ENCODE measurements at places on chromosomes 16 and 17.
A peak's percentile ranks its signal among the peaks of the same experiment; 100 is the strongest.

GRCh38 chr17:77645072-77646045 is 313.1 kb upstream of the TNRC6C start:
- DNase-seq, result peak; percentile 52

DNA sequence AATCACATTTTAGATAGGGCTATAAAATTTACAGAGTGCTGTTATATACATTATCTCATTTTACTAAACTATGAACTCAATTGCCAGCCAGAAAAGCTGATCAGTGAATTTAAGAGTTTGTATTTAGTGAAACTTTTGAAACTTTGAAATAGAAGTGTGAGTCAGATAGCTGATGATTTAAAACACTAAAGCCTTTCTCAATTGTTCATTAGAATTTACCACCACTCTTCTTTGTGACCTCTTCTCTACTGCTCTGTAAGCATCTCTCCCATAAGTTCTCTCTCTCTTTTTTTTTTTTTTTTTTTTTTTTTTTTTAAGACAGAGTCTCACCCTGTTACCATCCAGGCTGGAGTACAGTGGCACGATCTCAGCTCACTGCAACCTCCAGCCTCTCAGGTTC is 43.7 kb downstream of the GOSR1 start:
- no peak for DNase-seq

DNA sequence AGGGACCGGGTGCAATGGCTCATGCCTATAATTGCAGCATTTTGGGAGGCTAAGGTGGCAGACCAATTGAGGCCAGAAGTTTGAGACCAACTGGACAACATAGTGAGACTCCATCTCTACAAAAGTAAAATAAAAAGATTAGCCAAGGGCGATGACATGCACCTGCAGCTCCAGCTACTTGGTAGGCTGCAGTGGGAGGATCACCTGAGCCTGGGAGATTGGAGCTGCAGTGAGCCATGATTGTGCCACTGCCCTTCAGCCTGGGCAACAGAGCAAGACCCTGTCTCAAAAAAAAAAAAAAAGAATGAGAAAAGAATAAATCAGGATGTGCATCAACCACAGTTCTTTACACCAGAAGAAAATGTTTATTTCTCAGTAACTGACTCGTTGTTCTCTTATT is 76.0 kb downstream of the CACNG3 start:
- DNase-seq, result no peak

- DNase-seq, result no peak
Measured at GRCh38 chr17:18959071-18959844, 7.3 kb downstream of the SLC5A10 start.

GRCh38 chr16:66247516-66248481 is 118.7 kb upstream of the CDH5 start:
- DNase-seq, result no peak

DNA sequence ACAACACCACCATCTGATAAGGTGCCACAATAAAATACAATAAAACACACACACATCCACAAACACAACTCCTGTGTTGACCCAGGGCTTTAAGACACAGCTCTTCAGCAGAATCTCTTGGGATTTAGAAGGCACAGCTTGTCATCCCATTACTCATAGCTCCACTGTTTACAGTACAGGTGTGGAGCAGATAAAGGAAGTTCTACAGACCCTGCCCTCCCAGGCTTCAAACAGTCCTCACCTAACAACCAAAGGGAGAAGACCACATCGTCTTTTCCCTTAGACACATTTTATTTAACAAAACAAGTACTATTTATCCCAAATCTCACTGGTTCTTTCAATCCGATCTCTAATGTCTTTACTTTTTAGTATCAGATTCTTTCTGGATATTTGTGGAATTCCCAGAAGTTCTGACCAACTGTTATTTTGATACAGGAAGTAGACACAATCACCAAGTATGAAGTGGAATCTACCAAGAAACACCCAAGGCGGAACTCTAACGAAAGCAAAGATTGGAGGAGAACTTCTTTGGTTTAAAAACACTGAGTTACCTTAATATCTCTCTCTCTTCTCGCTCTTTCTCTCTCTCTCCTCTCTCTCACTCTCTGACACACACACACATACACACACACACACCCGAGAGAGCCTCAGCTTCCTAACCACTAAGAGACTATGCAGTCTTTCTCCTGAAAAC is 46.1 kb downstream of the CYTH1 start:
- DNase-seq, result no peak

GRCh38 chr16:9042964-9043680 is 48.3 kb upstream of the HAPSTR1 start:
- DNase-seq, result no peak

GRCh38 chr17:79232957-79233356 is 158.3 kb downstream of the ENGASE start:
- no peak for DNase-seq

GRCh38 chr16:52751035-52751434 is 204.1 kb upstream of the TOX3 start:
- DNase-seq, result no peak

DNA sequence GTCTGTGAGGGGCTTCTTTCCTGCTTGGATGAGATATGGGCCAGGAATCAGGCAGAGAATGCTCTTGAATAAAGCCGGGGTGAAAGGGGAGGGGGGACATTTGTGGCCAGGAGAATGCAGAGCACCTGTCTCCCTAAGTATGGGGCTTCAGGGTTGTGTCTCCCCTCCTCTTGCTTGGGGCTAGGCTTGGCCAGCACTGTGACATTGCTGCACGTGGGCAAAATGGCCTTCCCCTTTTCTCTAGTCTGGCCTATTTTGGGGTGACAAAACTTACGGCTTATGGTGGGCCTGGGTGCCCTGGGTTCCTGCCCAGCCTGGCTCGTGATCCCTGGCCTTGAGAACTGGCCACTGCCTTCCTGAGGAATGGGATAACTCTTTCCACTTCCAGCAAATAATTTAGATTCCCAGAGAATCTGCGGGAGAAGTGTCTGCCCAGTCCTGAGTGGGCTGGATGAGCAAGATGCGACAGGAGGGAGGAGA is 5.6 kb downstream of the NFE2L1 start:
- DNase-seq, result no peak

DNA sequence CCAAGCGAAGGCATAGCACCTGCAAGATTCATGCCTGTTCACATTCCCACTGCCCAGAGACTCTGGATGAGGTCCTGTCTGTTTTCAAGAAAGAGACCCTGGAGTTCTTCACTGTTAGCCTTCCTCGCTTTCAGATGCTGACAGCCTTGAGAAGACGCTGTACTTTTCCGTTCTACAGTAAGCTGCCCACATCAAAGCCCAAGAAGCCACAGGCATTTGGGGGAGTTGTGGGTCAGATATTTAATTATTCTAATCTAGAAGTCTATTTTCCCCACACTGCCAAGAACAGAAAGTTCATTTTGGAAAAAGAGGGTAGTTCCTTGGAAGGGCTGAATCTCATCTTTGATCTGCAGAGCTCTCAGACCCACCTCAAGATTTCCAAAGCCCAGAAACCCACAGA is 127.9 kb downstream of the AXIN2 start:
- DNase-seq, result no peak

DNA sequence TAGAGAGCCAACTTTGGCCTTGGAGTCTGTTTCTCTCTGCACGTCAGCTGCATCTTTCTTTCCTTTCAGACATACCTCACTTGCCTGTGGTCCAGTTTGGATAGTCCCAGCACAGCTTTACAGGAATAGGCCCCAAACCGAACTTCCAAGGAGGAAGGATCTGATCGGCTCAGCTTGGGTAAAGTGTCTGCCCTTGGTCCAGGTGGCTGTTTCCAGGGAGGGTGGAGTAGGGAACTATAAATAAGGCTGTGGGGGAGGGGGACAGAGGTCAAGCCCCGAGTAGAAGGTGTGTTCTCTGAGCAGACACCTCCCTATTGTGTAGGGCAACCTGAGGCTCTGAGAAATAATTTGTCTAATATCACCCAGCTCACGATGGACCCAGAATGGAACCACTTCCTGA is 29.2 kb upstream of the NKD1 start:
- no peak for DNase-seq

- no peak for DNase-seq
Measured at GRCh38 chr17:43380307-43380706, 18.5 kb upstream of the ARL4D start.

DNA sequence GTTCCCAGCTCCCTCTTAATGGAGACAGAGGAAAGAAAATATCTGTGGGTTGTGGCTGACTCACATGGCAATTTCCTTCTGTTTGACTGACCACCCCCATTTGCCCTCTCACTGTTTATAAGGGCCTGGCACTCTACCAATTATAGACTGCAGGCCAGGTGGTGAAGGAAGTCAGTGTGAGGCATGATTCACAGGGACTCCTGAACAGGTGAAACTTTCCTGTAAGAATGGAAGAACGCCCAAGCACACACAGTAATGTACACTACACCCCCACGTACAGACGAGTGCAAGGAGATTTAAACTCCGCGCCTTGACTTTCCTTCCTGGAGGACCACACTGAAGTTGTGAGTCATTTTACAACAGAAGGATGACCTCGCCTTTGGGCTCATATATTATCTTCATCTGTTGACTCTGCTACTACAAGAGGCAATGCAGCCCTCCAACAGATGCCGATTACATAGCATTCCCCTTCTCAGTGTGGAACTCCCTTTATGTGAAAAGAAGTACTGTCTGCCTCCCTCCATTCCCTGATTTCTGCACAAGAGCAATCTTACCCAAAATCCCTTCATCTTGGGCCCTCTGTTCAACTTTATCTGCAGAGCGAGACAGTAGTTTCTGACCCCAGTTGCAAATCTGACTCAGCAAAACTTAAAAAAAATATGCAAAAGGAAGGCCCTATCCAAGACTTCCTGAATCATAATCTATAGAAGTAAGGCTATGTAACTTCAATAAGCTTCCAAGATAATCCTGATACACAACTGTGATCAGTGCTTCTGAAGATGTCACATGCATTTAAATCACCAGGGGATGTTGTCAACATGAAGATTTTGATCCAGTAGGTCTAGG is 163.6 kb downstream of the SHISA6 start:
- DNase-seq, result no peak

All from stimulated activated CD4-positive, alpha-beta T cell treated with anti-CD3 and anti-CD28 coated beads, Interleukin-4, amount 100 ng/mL, for 48 hours (primary cell).